ENCODE measurements at places on chromosomes 7 and 10.

DNA sequence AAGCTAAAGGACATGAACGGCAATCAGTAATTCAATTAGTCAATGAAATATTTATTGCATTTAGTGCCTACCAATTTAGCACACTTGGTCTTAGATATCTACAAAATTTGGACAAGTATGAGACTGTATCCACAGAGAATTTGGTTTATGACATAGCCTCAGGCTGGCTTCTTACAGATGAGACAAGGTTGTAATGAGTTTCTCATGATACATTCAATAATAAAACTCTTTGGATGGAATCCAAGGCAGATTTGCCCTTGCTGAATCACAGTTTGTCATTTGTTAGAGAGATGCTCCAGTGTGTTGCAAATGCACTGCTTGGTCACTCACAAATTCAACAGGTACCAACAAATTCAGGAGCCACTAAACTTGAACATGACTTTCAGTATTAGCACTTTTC lies 162.5 kb downstream of the GPR37 start:
- no peak for DNase-seq

GRCh38 chr7:44185729-44186128 lies 3.5 kb downstream of the GCK start:
- DNase-seq, result no peak

DNA sequence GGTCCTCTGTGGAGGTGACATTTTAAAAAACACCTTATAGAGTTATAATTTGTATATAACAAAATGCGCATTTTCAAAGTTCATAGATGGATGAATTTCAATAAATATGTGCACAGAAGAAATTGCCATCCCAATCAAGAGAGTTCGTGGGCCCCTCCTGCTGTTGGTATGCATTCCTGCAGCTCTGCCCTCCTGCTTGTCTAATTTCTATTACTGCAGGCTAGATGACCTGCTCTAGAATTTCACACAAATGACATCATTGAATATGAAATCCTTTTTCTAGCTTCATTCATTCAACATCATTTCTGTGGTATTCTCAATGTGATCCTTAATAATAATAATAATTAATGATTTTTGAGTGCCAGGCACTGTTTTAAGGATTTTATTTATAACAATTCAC lies 348.2 kb downstream of the SDK1 start:
- no peak for DNase-seq

GRCh38 chr7:50818324-50818723 lies 35.6 kb upstream of the GRB10 start:
- no peak for DNase-seq

DNA sequence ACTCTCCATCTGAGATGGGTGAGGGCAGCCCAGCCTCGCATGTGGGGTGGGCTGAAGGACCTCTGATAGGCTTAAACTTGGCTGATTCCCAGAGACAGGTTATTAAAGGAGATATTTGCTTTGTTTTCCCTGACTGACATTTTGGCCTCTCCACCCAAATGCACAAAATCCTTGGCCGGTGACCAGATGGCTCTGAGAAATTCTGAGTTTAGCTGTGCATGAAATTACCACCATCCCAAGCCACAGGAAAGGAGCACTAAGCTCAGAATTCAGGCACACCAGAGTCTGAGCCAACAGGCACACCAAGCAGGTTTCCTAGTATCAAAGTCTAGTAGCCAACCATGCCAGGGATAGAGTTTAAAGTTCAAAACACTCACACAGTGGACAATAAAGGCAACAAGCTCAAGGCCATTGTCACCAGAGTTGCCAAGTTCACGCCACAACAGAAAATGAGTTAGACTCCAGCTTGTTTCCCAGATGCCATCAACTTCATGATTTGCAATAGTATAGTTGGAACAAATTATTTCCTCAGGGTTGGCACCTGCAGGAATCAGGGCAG lies 387.6 kb downstream of the KCNMA1 start:
- no peak for DNase-seq

DNA sequence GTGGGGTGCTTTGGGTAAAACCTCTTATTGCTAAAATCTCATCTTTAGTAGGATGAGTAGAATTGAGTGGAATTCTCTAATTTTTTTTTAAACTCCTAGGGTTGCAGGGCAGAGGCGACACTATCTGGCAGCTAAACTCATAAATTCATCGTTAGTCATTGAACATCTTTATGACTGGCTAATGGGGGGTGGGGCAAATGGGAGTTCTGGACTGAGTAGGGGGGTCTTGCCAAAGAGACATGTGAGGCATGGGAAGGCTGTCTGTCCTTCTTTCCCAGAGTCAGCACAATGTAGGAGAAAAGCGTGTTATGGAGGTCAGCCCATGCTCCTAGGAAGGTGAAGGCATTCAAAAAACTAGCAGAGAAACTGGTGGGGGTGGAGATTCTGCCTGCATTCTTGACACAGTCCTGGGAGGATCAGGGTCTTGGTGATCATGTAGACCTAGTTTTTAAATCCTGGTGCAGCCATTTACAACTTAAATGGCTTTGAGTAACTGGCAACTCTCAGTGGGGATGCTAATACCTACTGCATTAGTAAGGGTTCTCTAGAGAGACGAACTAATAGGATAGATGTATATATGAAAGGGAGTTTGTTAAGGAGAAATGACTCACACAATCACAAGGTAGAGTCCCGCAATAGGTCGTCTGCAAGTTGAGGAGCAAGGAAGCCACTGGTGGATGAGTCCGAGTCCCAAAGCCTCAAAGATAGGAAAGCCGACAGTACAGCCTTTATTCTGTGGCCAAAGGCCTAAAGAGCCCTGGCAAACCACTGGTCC lies 47.7 kb downstream of the EMX2 start:
- no peak for DNase-seq

GRCh38 chr10:126247446-126247975 lies 140.8 kb downstream of the ADAM12 start:
- DNase-seq, result peak; percentile 83

DNA sequence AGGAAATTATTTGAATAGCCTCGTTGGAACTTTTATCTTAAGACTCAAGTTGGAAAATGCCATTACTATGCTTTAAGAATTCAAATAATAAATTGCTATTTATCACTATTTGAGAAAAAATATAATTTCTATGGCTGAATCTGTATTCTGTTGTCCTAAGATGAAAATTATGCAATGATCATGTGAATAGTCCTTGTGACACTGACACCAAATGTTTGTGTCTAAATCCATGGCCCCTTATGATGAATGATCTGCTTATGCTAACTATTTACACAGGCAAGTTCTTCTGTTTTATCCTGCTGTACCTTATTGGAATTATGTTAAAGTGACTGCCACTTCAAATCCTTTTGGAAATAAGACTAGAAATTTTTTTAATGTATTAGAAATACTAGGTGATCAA lies 208.7 kb downstream of the DOCK4 start:
- DNase-seq, result no peak

DNA sequence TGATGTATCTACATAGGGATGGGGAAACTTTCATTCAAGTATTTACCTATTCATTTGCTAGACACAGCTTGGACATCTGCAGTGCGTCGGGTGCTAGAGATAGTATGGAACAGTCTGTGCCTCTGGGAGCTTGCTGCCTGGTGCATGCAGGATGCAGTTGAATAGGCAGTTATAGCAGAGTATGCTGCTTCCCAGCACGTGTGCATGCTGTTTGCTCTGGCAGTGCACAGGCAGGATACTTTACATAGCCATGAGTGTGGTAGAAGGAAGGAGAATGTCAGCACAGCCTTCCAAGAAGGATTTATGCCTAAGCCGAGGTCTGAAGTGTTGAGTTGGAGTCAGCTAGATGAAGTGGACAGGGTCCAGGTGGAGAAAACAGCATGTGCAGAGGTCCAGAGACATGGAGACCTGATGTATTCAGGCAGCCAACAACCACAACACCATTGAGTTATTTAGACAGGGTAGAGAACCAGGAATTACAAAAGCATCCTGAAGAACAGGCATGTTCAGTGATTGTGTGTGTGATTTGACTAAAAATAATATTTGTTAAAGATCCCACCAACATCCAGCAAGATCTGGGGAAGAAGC lies 8.1 kb downstream of the MAP3K8 start:
- DNase-seq, result no peak

- no peak for DNase-seq
Observed at GRCh38 chr7:103644319-103644718, 198.3 kb upstream of the SLC26A5 start.

GRCh38 chr7:137243741-137244140 lies 99.8 kb downstream of the PTN start:
- no peak for DNase-seq

- no peak for DNase-seq
Observed at GRCh38 chr10:71029907-71030306, 141.5 kb upstream of the PCBD1 start.

- no peak for DNase-seq
Observed at GRCh38 chr10:24277771-24278170, 68.8 kb downstream of the KIAA1217 start.

GRCh38 chr7:23135755-23136154 lies 30.2 kb downstream of the KLHL7 start:
- no peak for DNase-seq

All from RWPE2 (cell line).